Pulmonary artery endothelial cell (primary cell): ENCODE measurements at places on chromosomes 16 and 17.

GRCh38 chr16:58127634-58128033 is 1.5 kb downstream of the CFAP20 start:
- DNase-seq = no peak

GRCh38 chr17:63431939-63432804 is 13.9 kb downstream of the CYB561 start:
- DNase-seq = no peak

- DNase-seq = no peak
Observed at GRCh38 chr16:85600530-85601271, 12.4 kb upstream of the GSE1 start.

DNA sequence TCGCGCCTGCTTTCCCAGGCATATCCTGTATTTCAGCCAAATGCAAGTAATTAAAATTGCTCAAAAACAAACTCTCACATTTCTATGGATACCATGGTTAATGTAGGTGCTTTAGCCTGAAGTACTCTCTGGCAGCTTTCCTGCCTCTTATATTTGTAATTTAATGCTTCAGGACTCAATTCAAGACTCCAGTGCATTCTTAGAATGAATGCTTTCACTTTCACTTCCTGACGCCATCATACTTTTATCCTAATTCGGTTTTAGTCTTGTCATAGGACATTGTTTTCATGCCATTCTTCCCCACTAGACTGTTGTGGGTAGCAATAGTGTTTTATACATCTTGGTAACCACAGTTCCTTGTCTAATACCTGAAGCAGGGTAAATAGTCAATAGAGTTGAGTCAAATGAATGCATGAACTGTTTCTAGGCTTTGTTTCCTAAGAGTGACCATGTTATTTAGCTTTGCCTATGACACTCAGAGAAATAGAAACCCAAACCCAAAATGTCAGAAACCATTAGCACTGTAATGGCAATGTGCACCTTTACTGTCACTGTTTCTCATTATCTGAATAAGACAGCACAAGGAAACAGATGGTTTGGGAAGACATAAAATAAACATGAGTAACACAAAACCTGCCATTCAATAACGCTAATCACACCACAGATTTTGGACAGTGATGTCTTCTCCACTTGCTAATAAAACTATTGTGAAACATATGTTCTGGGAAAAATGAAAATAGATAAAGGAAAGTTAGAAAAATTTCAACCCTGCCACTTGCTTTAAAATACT is 705.5 kb downstream of the CDH11 start:
- DNase-seq = no peak

GRCh38 chr16:84829168-84829965 is 9.6 kb downstream of the CRISPLD2 start:
- DNase-seq = no peak

GRCh38 chr17:57302690-57303465 is 46.6 kb downstream of the MSI2 start:
- no peak for DNase-seq

GRCh38 chr17:39804839-39805238 is 59.3 kb downstream of the IKZF3 start:
- no peak for DNase-seq

DNA sequence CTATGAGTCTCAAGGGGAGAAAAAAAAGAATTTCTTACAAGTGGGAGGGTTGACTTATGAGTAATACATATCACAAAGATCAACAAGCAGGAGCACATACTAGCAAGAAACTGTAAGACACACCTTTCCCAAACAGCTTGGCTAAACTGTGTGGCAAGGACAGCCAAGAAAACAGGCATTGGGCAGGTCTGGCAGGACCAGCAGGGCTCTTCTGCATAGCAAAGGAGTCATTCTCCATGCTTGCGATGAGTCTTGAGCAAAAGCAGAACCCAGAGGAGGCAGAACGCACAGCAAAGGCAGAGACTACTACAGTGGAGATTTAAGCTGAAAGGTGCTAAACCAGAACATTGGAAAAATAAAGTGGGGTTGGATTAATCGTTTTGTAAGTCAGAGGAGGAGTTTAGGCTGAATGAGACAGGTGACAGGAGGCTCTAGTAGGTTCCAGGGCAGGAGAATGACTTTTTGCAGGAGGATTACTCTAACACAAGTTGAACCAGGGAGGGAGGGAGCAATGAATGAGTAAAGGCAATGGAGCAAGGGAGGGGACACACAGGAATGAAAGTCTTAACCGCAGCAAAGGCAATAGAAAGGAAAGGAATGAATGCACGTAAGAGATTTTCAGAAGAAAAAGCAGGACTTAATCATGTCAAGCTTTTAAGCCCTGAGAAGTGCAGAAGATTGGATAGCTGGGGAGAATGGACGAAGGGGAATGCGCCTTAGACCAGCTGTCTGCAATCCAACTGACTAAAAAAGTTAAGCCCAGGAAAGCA is 2.7 kb downstream of the N4BP1 start:
- no peak for DNase-seq
